Neural cell (in vitro differentiated cells): ENCODE measurements at places on chromosomes 2 and 18. TPM values are rescaled to one million over a fixed set of nuclear protein-coding genes. Genes with fewer than 3 reads are reported as not detected.

MZT2B gene
- 255 and 257 TPM in 2 replicates for polyA plus RNA-seq

ATP6V1B1 gene
- 0.12 and 0.42 TPM in 2 replicates for polyA plus RNA-seq

RBM44 gene
- polyA plus RNA-seq, result 2.5 and 3.5 TPM in 2 replicates

GALNT13 gene
- polyA plus RNA-seq, result 10.9 and 12.4 TPM in 2 replicates

CYB5A gene
- 31.1 and 35.4 TPM in 2 replicates for polyA plus RNA-seq

PLB1 gene
- 2.8 and 3.4 TPM in 2 replicates for polyA plus RNA-seq

PRSS56 gene
- polyA plus RNA-seq, result 0.16 TPM in 1 of 2 replicates, not detected in the other

HPCAL1 gene
- polyA plus RNA-seq, result 63.4 and 67.2 TPM in 2 replicates

CCDC74B gene
- 22.8 and 24.2 TPM in 2 replicates for polyA plus RNA-seq

CPO gene
- polyA plus RNA-seq, result 0.60 and 1.2 TPM in 2 replicates

CROCC2 gene
- 0.09 TPM in 1 of 2 replicates, not detected in the other for polyA plus RNA-seq

ZNF804A gene
- 2.7 and 2.9 TPM in 2 replicates for polyA plus RNA-seq

GPR55 gene
- polyA plus RNA-seq, result not detected in 2 replicates

CCDC68 gene
- 0.26 and 0.30 TPM in 2 replicates for polyA plus RNA-seq

ACVR1C gene
- polyA plus RNA-seq, result 0.26 and 0.64 TPM in 2 replicates

MTLN gene
- polyA plus RNA-seq, result 55.6 and 102 TPM in 2 replicates

LIMS4 gene
- 0.46 TPM in 1 of 2 replicates, not detected in the other for polyA plus RNA-seq

SERPINB3 gene
- polyA plus RNA-seq, result not detected in 2 replicates

NT5C1B gene
- not detected in 2 replicates for polyA plus RNA-seq

NCKAP5 gene
- 2.1 and 2.4 TPM in 2 replicates for polyA plus RNA-seq

NDUFV2 gene
- 244 and 285 TPM in 2 replicates for polyA plus RNA-seq

LIMS2 gene
- not detected in 2 replicates for polyA plus RNA-seq

CCDC85A gene
- 24.7 and 30.6 TPM in 2 replicates for polyA plus RNA-seq

CCDC150 gene
- polyA plus RNA-seq, result 0.57 and 1.8 TPM in 2 replicates

RALBP1 gene
- 24.4 and 30.0 TPM in 2 replicates for polyA plus RNA-seq

KANSL3 gene
- polyA plus RNA-seq, result 37.7 and 42.5 TPM in 2 replicates

NRP2 gene
- 28.2 and 30.2 TPM in 2 replicates for polyA plus RNA-seq

XDH gene
- 0.36 and 0.48 TPM in 2 replicates for polyA plus RNA-seq

CRYGC gene
- polyA plus RNA-seq, result not detected in 2 replicates

DSC2 gene
- polyA plus RNA-seq, result 14.5 and 16.3 TPM in 2 replicates

SULT1C4 gene
- not detected in 2 replicates for polyA plus RNA-seq

RGPD4 gene
- polyA plus RNA-seq, result 0.26 TPM in 1 of 2 replicates, not detected in the other

GPR17 gene
- not detected in 2 replicates for polyA plus RNA-seq

PIEZO2 gene
- 0.12 and 0.30 TPM in 2 replicates for polyA plus RNA-seq

TMEM17 gene
- polyA plus RNA-seq, result 7.1 and 8.6 TPM in 2 replicates

PID1 gene
- polyA plus RNA-seq, result 10.8 and 11.0 TPM in 2 replicates

SERPINB11 gene
- not detected in 2 replicates for polyA plus RNA-seq

VIL1 gene
- 0.06 TPM in 1 of 2 replicates, not detected in the other for polyA plus RNA-seq

IL36A gene
- not detected in 2 replicates for polyA plus RNA-seq

SRD5A2 gene
- 0.11 and 0.26 TPM in 2 replicates for polyA plus RNA-seq

RAB12 gene
- 84.3 and 102 TPM in 2 replicates for polyA plus RNA-seq

REG3G gene
- polyA plus RNA-seq, result not detected in 2 replicates

TTC21B gene
- polyA plus RNA-seq, result 25.0 and 31.1 TPM in 2 replicates

LAMA1 gene
- polyA plus RNA-seq, result 8.0 and 10.3 TPM in 2 replicates

CXCR1 gene
- not detected in 2 replicates for polyA plus RNA-seq

SESTD1 gene
- polyA plus RNA-seq, result 34.8 and 39.5 TPM in 2 replicates

PECR gene
- 22.1 and 25.1 TPM in 2 replicates for polyA plus RNA-seq

SIX3 gene
- polyA plus RNA-seq, result 8.7 and 9.8 TPM in 2 replicates

GATA6 gene
- not detected in 2 replicates for polyA plus RNA-seq
